ENCODE measurements at places on chromosomes 3 and 15.

- peak; percentile 30 for DNase-seq
Observed at GRCh38 chr15:101407966-101408775, 81.3 kb downstream of the PCSK6 start.

DNA sequence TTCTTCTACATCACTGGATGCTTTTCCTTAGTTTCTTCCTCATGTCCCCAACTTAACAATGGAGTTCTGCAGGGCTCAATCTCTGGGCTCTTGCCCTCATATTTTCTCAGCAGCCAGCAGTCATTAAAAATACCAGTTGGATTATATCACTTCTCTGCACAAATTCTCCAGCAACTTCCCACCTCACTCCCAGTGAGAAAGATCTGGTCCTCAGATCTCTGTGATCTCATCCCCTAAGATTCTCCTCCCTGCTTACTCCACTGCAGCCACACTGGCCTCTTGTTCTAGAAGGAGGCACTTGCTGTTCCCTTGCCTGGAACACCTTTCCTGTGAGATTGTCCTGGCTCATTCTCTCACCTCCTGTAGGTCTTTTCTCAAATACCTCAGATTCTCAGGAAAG is 6.1 kb downstream of the ERICH6 start:
- no peak for DNase-seq

GRCh38 chr3:171980578-171981270 is 58.7 kb upstream of the FNDC3B start:
- DNase-seq: no peak

DNA sequence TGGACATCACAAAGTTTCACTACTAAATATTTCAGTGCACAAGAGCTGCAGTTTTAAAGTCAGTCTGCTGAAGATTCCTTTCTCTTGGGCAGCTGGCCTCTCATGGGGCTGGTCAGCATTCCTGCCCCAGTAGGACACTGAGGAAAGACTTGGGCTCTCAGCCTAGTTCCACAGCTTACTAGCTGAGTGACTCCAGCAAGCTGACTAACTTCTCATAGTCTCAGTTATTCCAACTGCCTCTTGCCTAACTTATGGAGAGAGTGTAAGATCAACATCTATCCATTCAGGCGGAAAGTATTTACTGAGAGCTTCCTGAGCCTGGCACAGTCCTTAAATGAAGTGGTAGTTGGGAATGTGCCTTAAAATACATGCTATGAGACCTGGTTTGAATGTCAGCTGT is 27.0 kb downstream of the TM4SF4 start:
- no peak for DNase-seq

DNA sequence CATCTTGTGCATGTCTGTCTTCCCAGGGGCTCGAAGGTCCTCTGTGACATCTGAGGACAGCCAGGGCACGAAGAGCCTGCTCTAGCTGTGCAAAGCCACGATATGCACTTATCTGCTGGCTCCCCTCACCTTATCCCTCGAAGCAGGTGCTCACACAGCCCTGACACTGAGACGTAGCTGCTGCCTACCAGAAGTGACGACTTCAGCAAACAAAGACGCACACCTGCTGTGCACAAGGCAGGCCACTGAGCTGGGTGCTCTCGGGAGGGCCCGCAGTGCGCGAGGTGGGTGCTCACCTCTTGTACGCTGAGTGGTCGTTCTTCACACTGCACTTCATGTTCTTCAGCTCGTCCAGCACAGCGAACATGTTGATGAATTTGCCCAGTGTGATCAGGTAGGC is 37.3 kb downstream of the CYFIP1 start:
- no peak for DNase-seq

- DNase-seq: no peak
Observed at GRCh38 chr15:45913451-45913850, 278.6 kb downstream of the SQOR start.

DNA sequence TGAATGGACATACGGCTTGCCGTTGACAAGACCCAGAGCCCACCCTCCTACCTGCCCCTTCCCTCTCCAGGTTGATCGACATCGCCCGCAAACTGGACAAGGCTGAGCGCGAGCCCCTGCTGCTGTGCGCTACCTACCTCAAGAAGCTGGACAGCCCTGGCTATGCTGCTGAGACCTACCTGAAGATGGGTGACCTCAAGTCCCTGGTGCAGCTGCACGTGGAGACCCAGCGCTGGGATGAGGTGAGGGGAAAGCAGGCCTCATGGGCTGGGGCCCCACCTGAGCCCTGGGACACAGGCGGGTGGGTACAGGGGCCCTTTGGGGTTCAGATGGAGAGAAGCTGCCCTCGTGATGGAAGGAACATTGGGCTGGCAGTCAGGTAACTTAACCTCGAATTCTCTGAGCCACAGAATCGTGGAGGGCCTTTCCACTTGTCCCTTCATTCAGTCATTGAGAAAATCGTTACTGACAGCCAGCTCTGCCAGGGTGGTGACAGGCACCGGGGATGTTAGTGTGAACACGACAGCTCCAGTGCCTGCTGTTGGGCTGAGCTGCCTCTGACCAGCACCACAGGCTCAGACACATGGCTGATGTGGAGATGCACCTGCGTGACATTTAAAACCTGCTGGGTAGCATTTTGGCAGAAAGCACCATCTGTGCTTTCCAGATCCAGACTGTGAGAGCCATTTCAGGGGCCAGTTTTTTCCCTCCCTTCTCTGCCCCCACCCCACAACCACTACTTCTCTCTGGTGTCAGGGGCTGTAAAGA is 25.6 kb upstream of the RHO start:
- DNase-seq: no peak

Data from D341Med (cell line).